ENCODE measurements at places on chromosomes 4 and X. TPM values are rescaled to one million over a fixed set of nuclear protein-coding genes. Genes with fewer than 3 reads are reported as not detected.

VCX2 gene
- not detected for total RNA-seq

DNA sequence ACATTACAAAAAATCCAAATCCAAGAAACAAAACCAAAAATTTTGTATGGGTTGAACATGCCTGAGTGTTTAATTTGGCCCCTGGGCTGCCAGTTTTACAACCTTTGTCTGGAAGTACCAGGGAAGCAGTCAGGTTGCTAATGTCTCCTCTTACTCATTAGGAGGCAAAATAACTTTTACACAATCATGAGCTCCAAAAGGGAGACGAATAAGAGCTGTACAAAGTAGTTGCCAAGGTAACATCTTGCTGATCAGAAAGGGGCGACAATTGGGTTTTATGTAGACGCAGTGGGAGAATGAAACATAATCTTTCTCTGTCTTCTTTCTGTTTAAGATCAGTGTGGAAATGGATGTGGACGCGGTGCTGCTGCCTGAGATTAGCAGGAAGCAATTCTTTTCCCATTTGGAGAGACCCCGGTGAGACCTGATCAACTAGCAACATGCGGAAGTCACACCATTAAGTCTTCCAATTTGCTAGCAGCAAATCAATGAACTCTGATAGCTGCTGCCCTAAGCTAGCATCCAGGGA lies 90.7 kb upstream of the IGFBP7 start:
- H3K27me3 ChIP-seq: no peaks in the 10 kb centered on the region
- DNase-seq: no peak
- H3K36me3 ChIP-seq: no peaks in the 10 kb centered on the region
- H3K4me1 ChIP-seq: no peaks in the 10 kb centered on the region
- H3K27ac ChIP-seq: no peak overlapping the region

- H3K4me1 ChIP-seq: no peaks in the 10 kb centered on the region
- H3K27ac ChIP-seq: no peak overlapping the region
- no peaks in the 10 kb centered on the region for H3K27me3 ChIP-seq
- H3K4me3 ChIP-seq: no peak overlapping the region
- H3K36me3 ChIP-seq: no peaks in the 10 kb centered on the region
- no peak for DNase-seq
Observed at GRCh38 chrX:5080791-5081190, 1147.9 kb downstream of the NLGN4X start.

DNA sequence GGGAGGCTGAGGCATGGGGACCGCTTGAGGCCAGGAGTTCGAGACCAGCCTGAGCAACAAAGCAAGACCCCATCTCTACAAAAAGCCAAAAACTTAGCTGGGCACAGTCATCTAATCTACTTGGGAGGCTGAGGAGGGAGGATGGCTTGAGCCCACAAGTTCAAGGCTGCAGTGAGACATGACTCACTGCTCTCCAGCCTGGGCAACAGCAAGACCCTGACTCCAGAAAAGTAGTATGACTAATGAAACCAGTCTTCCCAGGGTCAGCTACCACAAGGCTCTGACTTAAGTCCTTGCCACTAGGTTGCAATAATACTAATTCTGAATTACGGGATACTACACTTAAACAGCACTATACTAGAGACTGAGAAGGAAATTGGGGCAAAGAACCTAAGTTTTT lies 33.1 kb downstream of the ERVMER34-1 start:
- no peak overlapping the region for H3K27ac ChIP-seq
- peaks cover 22% of the 10 kb centered on the region for H3K4me1 ChIP-seq
- H3K27me3 ChIP-seq: no peaks in the 10 kb centered on the region
- DNase-seq: no peak

All from stomach (tissue), 19 donors.